ENCODE measurements at places on chromosomes 16 and 17. TPM values are rescaled to one million over a fixed set of nuclear protein-coding genes. Genes with fewer than 3 reads are reported as not detected.

GRCh38 chr16:74724820-74725549 lies 24.3 kb upstream of the MLKL start:
- no peaks in the 10 kb centered on the region for H3K27me3 ChIP-seq
- no peaks in the 10 kb centered on the region for H3K4me1 ChIP-seq
- no peak overlapping the region for H3K27ac ChIP-seq
- H3K4me3 ChIP-seq: no peak overlapping the region

Gene GDPD1
- 0.51 TPM for total RNA-seq

Gene CD79B
- 4.2 TPM for total RNA-seq

Gene TP53TG3B
- not detected for total RNA-seq

Gene KNOP1
- total RNA-seq: 1.5 TPM

GRCh38 chr17:65711671-65712276 lies 150.3 kb upstream of the AXIN2 start:
- no peak for DNase-seq
- H3K4me3 ChIP-seq: peak overlapping the region; percentile 10
- no peaks in the 10 kb centered on the region for H3K4me1 ChIP-seq

GRCh38 chr17:8506145-8506544 lies 70.5 kb downstream of the NDEL1 start:
- H3K27me3 ChIP-seq: no peaks in the 10 kb centered on the region
- H3K36me3 ChIP-seq: no peaks in the 10 kb centered on the region
- no peak overlapping the region for H3K27ac ChIP-seq
- H3K4me1 ChIP-seq: no peaks in the 10 kb centered on the region
- no peak overlapping the region for H3K4me3 ChIP-seq

Gene PLEKHG4
- total RNA-seq: 6.8 TPM

DNA sequence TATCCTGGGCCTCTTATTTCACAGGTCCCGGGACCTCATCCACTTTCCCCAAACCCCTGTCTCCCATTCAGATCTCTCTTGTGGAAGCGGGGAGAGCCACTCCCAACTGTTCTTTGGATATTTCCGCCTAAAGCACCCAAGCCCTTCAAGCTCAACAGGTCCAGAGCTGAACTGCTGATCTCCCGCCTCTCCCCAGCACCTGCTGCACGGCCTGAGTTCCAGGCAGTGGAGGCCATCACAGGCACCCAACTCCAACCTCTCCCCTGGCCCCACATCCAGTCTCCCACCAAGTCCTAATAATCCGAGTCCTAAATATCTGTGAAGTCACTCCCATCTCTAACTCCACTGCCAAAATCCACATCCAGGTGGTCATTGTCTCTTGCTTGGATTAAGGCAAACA lies 6.5 kb downstream of the ITGA2B start:
- H3K36me3 ChIP-seq: no peaks in the 10 kb centered on the region
- no peak overlapping the region for H3K4me3 ChIP-seq
- H3K4me1 ChIP-seq: no peaks in the 10 kb centered on the region
- no peak overlapping the region for H3K27ac ChIP-seq

- no peak overlapping the region for H3K27ac ChIP-seq
- no peaks in the 10 kb centered on the region for H3K27me3 ChIP-seq
- no peak overlapping the region for H3K4me3 ChIP-seq
- H3K36me3 ChIP-seq: no peaks in the 10 kb centered on the region
Measured at GRCh38 chr16:80627108-80627507, 86.3 kb downstream of the DYNLRB2 start.

GRCh38 chr16:28872952-28873351 lies 5.3 kb upstream of the ATP2A1 start:
- no peaks in the 10 kb centered on the region for H3K36me3 ChIP-seq
- no peaks in the 10 kb centered on the region for H3K27me3 ChIP-seq
- no peak overlapping the region for H3K4me3 ChIP-seq
- DNase-seq: no peak
- H3K4me1 ChIP-seq: no peaks in the 10 kb centered on the region
- no peak overlapping the region for H3K27ac ChIP-seq

GRCh38 chr17:76281573-76282371 lies 16.6 kb downstream of the UBALD2 start:
- no peaks in the 10 kb centered on the region for H3K36me3 ChIP-seq
- H3K4me3 ChIP-seq: no peak overlapping the region
- no peaks in the 10 kb centered on the region for H3K27me3 ChIP-seq

DNA sequence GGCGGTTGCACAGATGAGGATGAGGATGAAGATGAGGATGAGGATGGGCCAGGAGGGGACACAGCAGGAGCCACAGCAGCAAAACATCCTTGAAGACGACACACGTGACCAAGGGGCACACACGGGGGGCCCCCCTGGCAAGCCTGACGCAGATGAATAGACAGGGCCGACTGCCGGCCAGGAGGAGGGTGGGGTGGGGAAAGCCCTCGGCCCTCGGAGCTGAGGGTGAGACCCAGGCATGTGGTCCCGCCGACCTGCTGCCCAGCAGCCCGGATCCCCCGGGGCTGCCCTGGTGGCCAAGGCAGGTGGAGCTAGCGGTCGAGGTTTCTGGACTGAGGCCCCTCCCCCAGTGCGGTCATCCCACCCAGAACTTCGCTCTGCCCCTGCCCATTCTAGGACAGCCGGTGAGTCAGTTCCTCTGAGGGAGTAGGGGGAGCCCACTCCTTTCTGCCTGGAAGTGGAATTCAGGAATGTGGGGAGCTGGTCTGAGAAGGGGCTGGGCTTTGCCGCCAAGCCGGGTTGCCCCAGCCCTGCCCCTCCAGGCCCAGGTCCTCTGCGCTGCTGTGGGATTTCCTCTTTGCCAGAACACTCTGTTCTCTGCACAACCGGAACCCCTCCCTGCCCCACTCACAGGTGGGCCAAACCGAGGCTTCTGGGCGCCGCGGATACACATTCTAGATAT lies 9.9 kb downstream of the CYGB start:
- DNase-seq: peak; percentile 81
- H3K27me3 ChIP-seq: no peaks in the 10 kb centered on the region
- H3K4me1 ChIP-seq: no peaks in the 10 kb centered on the region
- H3K36me3 ChIP-seq: no peaks in the 10 kb centered on the region
- peak overlapping the region; percentile 94 for H3K27ac ChIP-seq
- peak overlapping the region; percentile 2 for H3K4me3 ChIP-seq

GRCh38 chr16:86181526-86181925 lies 282.6 kb downstream of the IRF8 start:
- no peak overlapping the region for H3K4me3 ChIP-seq
- no peaks in the 10 kb centered on the region for H3K4me1 ChIP-seq
- no peak for DNase-seq
- no peaks in the 10 kb centered on the region for H3K36me3 ChIP-seq

Gene RPS15A
- total RNA-seq: 6,532 TPM

Gene PRAC2
- total RNA-seq: not detected

DNA sequence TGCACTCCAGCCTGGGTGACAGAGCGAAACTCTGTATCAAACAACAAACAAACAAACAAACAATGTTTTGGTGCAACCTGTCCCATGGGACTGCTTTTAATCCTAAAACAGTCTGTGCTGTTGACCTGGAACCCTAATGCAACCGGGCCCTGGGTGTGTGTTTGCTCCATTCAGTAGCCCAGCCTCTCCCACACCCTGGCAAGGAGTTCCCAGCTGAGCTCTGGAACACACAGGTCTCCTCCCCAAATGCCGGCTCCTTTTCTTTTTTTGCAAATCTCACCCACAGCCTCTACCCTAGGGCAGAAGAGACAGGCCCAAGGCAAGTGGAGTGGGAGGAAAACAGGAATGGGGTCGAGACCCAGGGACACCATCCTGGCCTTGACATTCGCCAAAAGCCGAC lies 29.8 kb upstream of the RASD1 start:
- no peaks in the 10 kb centered on the region for H3K4me1 ChIP-seq
- DNase-seq: no peak
- no peaks in the 10 kb centered on the region for H3K36me3 ChIP-seq

GRCh38 chr16:10646228-10646580 lies 48.5 kb downstream of the TEKT5 start:
- H3K27ac ChIP-seq: no peak overlapping the region
- H3K27me3 ChIP-seq: no peaks in the 10 kb centered on the region
- no peak for DNase-seq
- H3K4me1 ChIP-seq: no peaks in the 10 kb centered on the region

Gene MMP2
- 130 TPM for total RNA-seq

Gene CLEC19A
- not detected for total RNA-seq

Gene GRAPL
- 8.5 TPM for total RNA-seq

DNA sequence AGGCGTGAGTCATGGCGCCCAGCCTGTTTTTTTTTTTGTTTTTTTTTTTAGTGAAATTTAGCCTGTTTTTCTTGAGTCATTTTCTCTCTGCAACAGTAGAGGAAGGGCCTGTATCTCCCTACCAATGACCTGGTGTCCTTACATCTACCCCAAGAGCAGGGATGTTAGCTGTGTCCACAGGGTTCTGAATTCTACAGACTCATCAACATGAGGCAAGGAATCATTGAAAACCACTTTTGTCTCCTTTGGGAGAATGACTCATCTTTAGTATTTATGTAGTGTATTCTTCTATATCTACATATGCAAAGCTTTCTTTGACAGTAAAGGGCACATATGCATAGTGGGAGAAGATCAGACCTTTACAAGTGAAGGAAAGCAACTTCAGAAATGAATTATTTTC lies 105.3 kb downstream of the SPECC1 start:
- H3K4me1 ChIP-seq: no peaks in the 10 kb centered on the region
- no peak overlapping the region for H3K4me3 ChIP-seq
- H3K36me3 ChIP-seq: no peaks in the 10 kb centered on the region
- H3K27me3 ChIP-seq: no peaks in the 10 kb centered on the region
- H3K27ac ChIP-seq: no peak overlapping the region

DNA sequence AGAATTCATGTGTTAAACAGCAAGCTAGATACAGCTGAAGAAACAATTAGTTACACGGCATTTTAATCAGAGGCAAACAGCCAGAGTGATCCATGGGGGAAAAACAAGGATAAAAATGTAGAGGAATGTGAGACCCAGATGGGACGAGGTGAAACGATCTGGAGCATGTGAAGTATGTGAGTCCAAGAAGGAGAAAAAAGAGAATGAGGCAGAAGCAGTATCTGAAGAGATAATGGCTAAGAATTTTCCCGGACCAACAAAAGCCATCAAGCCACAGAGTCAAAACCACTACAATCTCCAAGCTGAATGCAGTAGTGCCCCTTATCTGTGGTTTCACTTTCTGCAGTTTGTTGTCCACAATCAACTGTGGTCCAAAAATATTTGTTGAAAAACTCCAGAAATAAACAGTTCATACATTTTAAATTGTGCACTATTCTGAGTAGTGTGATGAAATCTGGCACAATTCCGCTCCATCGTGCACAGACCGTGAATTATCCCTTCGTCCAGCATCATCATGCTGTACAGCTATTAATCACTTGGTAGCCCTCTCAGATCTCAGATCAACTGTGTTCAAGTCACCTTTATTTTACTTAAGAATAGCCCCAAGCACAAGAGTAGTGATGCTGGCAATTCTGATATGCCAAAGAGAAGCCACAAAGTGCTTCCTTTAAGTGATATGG lies 18.8 kb downstream of the MYH10 start:
- H3K4me1 ChIP-seq: no peaks in the 10 kb centered on the region
- H3K27ac ChIP-seq: peak overlapping the region; percentile 32
- H3K4me3 ChIP-seq: no peak overlapping the region
- no peak for DNase-seq
- no peaks in the 10 kb centered on the region for H3K36me3 ChIP-seq

Gene CHD9NB
- total RNA-seq: 1.2 TPM

Gene SLC6A2
- not detected for total RNA-seq

- H3K27me3 ChIP-seq: no peaks in the 10 kb centered on the region
- H3K36me3 ChIP-seq: no peaks in the 10 kb centered on the region
- H3K4me1 ChIP-seq: no peaks in the 10 kb centered on the region
- peak; percentile 24 for DNase-seq
- no peak overlapping the region for H3K4me3 ChIP-seq
- H3K27ac ChIP-seq: no peak overlapping the region
Measured at GRCh38 chr17:10226930-10227695, 28.7 kb upstream of the GAS7 start.

Gene PRM3
- not detected for total RNA-seq

GRCh38 chr17:33674685-33675084 lies 381.6 kb upstream of the ASIC2 start:
- H3K4me3 ChIP-seq: no peak overlapping the region
- no peaks in the 10 kb centered on the region for H3K36me3 ChIP-seq
- H3K4me1 ChIP-seq: no peaks in the 10 kb centered on the region
- peak; percentile 37 for DNase-seq
- no peak overlapping the region for H3K27ac ChIP-seq

DNA sequence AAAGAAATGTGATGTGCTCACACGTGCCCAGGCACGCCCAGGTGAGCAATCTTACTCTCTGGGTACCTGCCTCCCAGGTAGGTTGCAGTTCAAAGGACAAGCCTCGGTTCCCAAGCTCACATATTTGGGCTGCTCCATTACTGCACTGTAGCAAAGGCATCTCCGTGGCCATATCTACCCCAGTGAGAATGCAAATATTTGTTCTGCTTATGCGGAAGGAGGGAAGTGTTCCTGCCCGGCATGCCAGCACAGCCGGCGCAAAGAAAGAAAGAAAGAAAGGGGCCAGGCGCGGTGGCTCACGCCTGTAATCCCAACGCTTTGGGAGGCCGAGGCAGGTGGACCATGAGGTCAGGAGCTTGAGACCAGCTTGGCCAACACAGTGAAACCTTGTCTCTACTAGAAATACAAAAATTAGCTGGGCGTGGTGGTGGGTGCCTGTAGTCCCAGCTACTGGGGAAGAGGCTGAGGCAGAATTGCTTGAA lies 30.7 kb downstream of the SLC43A2 start:
- no peaks in the 10 kb centered on the region for H3K4me1 ChIP-seq
- no peak overlapping the region for H3K27ac ChIP-seq
- no peak overlapping the region for H3K4me3 ChIP-seq
- no peak for DNase-seq
- H3K27me3 ChIP-seq: no peaks in the 10 kb centered on the region

DNA sequence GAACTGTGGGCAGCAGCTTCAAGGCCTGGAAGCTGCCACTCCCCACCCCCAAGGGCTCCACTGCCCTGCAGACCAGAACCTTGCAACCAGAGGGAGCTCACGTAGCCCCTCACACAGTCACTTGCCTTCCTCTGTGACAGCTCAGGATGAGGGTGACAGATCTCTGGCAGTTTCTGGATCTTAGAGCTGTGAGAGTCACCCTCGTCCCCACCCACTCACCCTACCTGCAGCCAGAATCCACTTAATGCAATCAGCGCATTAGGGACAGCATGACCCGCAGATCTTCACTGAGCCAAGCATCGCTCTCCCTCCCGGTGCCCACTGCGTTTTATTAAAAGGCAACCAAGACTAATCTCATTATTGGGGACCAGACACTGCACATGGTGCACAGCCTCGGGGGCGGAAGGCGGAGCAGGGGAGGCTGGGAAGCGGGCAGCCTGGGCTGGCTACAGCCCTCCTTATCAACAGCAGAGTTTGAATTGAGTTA lies 3.5 kb downstream of the CYB561 start:
- DNase-seq: no peak
- H3K4me3 ChIP-seq: no peak overlapping the region
- H3K36me3 ChIP-seq: no peaks in the 10 kb centered on the region
- H3K27me3 ChIP-seq: no peaks in the 10 kb centered on the region

- no peak for DNase-seq
- no peaks in the 10 kb centered on the region for H3K27me3 ChIP-seq
- no peaks in the 10 kb centered on the region for H3K36me3 ChIP-seq
- H3K4me3 ChIP-seq: no peak overlapping the region
Measured at GRCh38 chr17:77733576-77734296, 224.8 kb upstream of the TNRC6C start.

DNA sequence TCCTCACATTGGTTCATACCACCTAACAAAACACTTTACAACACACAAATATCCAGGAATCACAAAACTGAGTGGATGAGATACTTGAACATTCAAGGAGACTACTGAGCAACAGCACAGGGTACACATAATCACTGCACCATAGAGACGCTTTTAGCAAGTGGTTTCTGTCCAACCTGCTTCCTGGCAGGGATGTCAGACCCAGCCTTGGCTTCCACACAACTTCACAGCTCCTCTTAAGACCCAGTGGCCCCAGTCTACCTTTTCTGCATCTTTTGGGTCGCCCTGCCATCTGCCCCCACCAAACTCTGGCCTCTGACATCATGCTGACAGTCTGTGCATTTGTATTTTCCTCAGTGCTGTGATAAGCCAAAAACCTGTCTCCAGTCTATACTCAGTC lies 5.9 kb upstream of the CORO6 start:
- H3K4me3 ChIP-seq: no peak overlapping the region
- H3K36me3 ChIP-seq: no peaks in the 10 kb centered on the region
- no peak overlapping the region for H3K27ac ChIP-seq

Data from uterus (tissue), 4 donors.